ENCODE measurements at places on chromosomes 12 and 14.

GRCh38 chr12:126935435-126935834 lies 1331.5 kb upstream of the TMEM132C start:
- no peak for DNase-seq

GRCh38 chr12:111353603-111354295 lies 15.1 kb downstream of the PHETA1 start:
- DNase-seq = no peak

DNA sequence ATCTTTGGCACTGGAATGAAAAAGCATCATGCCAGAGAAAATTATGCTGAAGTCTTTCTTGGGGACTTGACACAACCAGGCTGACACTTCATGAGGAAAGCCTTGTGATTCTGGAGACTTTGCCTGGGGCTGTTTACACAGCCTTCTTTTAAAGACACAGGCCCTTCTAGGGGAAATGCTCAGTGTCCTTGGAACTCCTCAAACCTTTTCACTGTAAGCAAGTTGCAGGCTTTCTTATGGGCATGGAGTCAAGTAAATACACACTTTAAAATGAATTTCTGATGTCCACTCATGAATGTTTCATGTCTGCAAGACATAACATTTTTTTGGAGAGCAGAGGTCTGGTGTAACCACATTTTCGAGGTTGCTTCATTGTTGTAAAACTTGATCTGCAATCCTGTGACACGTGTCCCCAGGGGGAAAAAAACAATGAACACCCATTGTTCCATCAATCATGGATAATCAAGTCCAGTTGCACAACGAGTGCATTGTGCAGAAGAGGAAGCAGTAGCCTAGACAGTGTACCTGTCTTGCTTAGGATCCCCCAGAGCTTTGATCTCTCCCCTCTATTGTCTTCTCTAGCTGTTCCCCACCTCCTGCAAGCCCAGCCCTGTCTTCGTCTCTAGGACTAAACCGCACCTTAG lies 155.1 kb upstream of the PRICKLE1 start:
- peak; percentile 42 for DNase-seq

DNA sequence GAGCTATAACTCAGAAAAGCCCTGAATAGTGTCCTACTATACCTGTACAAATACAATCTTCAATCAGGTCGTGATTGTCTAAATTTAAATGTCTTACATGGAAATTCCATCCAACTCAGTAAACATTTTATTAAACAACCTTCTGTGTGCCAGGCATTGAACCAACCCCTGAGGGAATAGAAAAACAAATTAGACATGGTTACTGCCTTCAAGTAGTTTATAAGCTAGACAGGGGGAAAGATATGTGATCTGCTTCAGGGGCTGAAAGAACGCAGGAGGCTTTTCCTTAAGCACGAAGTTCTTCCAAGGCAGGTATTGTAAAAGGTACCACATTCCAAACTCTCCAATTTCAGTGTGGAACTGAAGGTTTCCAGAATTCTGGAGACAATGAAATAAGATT lies 39.7 kb upstream of the STAB2 start:
- DNase-seq = no peak

DNA sequence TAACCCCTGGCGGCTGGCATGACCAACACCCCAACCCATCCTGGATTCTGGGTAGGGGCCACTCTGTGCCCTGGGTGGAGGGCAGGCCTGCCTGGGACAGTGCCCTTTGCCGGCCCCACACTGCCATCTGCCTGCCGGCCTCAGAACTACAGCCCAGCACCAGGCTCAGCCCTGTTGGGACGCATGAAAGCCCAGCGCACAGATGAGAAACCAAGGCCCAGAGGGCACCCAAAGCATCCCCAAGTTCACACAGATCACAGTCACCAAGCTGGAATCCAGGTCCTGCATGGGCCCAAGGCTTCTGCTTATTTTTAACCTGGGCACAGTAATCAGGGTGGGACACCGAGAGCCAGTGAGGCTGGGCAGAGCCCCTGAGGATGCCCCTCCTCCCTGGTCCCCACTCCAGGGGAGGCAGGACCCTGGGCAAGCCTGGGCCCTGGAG lies 26.2 kb downstream of the RFLNA start:
- DNase-seq = peak; percentile 81

- DNase-seq = no peak
Measured at GRCh38 chr14:56211084-56211483, 92.9 kb downstream of the PELI2 start.

DNA sequence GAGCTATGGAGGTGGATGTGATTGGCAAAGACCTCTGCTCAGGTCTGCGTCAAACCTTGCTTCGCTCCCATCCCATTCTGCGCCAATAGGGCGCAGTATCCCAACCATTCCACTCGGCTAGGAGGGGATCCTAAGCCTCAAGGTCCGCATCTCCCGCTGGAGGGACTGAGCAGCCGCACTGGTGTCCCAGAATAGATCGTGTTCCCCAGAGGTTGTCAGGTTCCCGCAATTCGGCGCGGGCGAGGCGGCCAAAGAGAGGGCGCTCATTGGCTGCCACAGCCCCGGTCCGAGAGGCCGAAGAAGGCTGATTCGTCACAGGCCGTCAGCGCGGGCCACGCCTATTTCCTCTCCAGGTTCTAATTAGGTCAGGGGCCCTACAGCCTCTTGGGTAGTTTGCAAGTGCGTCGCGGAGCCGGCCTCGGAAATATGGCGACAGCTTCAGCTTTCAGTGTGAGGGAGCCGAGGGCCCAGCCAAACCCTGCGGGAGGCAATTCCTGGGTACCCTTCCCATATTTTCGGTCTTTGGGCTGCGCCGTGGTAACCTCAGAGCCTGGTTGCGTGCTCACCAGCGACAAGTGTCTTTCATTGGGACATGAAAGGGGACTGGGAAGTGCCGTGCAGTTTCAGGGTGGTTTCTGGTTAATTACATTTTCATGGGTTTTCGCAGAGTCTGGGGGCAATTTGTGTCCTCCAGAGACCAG lies 5.0 kb downstream of the OR10AD1 start:
- DNase-seq = peak; percentile 97

DNA sequence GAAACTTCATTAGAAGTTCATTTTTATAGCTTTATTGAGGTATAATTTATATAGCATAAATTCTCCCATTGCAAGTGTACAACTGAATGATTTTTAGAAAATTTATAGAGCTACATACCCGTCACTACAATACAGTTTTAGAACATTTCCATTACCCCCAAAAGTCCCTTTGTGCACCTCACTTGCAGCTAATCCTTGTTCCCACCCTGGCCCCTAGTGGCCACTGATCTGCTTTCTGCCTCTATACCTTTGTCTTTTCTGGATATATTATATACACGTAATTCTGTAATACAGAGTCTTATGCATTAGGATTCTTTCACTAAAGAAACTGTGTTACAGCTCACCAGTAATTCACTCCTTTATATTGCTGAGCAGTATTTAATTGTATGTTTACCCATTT lies 145.1 kb upstream of the DIO2 start:
- no peak for DNase-seq

- DNase-seq = no peak
Measured at GRCh38 chr12:111686574-111687105, 787 bp downstream of the ACAD10 start.

DNA sequence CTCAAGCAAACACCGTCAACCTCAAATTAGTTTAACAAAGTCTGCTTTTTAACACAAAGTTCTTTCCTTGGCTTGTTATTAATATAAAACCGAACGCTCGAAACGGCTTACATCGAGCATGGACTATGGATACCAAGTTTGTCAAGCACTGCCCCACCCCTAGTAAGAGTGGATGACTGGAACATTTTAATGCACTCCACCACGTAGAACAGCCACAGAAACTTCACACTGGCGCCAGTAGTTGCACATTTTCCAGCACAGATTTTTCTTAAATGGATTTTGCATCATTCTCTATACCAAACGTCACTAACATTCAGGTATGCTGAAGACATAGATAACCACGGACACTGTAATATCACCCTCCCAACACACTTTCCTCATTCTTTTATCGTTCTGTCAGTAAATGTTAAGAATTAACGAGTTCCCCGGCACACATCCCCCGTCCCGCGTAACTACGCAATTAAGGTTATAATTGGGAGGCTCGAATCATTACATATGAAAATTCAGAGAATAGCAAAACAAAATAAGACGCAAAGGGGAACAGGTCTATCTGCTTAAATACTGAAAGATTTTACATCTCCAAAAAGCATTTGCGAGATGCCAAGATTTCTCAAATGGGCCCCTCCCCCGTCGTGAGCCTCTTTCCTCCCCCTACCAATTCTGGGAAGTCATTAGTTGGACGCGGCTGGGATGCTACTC lies 990 bp downstream of the FERMT2 start:
- DNase-seq = peak; percentile 57

DNA sequence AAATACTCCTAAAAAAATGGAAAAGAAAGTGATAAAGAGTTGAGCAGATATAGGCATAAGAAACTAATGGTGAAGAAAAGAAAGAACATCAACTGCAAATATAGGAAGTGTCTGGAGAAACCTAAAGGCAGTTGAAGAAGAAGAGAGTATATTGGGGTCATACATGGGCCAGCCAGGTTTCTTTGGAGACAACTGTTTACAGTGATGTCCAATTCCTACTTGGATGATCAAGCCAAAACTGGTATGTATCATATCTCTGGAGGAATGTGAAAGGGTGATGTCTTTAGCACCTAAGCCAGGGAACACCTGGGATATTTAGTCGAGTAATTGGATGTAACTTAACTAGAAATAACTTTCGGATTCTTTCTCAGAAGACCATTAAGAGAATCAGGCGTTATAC lies 129.3 kb upstream of the FLRT2 start:
- DNase-seq = no peak

GRCh38 chr14:86305058-86305457 lies 775.1 kb downstream of the FLRT2 start:
- DNase-seq = no peak

Data from AG08395 (cell line).